ENCODE measurements at places on chromosomes 4 and X. TPM values are rescaled to one million over a fixed set of nuclear protein-coding genes. Genes with fewer than 3 reads are reported as not detected.

TAPT1 gene
- polyA plus RNA-seq, result 25.7 TPM

DNA sequence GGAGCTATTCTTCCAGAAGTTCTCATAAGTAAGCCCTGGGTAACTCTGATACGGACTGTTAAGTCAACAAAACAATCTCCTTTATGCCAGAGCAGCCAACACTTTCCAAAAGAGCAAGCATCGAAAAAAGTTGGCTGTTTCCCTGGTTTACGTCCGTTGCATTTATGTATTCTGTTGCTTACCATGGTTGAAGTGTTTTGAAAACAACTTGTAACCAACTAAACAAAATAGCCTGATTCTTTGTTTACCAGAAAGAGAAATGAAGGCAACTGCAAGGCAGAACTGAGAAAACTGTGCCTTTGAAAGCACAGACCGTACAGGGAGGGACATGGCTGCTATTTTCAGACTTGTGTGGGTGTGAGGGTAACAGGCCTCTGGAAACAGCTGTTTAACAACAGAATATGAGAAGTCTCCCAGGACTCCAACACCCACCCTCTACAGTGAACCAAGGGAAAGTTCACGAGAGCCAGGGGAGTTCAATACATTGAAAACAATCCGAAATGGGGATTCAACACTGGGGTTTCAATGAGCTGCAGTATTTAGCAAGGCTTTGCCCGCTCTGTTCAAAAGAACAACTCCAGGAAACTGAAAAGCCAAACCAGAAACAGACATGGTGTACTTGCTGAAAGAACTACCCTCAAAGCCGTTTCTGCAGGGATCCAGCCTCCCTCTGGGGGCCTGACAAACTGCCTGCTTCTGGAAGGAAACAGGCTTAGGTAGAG is 95.8 kb upstream of the EGFL6 start:
- DNase-seq, result peak; percentile 45

DNA sequence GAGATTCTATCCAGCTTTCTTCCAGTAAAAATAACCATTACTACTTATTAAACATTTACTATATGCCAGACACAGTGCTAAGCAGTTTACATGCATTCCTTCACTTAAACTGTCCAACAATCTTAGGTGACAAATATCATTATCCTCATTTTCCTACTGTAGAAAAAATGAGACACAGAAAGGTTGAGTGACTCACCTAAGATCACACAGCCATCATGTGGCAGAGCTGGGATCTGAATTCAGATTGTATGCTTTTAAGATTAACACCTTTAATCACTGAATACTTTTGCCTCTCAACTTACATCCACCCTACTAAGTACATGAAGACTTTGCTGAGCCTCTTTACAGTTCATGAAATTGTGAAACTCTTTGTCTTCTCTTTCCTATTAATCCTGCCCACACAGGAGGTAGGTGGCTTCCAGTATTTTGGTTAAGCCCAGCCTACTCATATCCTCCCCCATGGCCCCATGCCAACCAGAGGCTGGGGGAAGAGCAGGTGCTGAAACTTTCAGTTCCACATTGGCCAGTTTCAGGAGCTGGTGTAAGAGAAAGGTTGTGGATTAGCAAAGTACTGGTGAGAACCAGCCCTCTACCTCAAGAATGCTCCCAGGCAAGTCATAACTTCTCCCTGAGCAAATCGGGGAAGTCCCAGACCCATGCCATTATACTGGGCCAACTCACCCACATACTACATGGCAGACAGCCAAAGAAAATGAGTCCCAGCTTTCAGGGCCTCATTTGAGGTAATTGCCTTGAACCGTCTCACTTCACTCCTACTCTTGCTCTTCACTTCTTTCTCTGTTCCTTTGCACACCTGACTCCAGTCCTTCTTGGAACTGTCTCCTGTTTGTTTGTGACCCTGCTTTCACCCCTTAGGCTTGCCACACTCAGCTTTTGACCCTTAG is 211.1 kb downstream of the GUCY2F start:
- no peak for DNase-seq

DNA sequence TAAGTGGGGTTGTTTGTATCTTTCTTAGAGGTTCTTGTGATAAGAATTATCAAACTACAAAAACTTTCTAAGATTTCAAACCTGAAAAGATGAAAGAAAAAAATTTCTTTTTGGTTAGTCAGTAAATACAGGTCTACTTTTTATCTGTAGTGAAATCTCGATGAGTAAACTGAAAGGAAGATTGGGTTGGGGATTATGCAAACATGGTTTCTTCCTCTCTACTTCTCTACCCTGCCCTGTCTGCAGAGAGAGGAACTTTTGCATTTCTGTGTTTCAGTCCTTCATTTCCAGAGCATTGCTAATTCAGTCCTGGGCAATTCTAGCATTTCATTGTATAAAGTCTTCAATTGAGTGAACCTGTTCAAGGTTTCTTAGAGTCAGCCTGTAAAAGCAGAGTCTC is 51.6 kb upstream of the IL2 start:
- DNase-seq, result no peak

DNA sequence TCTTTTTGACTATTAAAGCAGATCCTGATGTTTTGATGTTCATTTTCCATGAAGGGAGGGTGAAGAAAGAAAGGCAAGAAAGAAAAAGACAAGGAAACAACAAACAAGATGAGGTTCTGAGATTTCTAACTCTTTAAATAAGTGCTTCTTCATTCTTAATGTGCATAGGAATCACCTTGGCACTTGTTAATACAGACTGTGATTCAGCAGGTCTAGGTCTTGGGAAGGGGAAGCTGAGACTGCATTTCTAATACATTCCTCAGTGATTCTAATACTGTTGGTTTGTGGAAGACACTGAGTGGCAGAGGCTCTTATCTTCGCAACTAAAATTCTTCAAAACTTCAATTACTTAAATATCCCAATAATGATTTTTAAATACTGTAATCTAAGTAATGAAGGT is 95.2 kb upstream of the NAP1L5 start:
- DNase-seq, result no peak

All from cardiac muscle cell (in vitro differentiated cells and primary cell).